ENCODE measurements at places on chromosomes 3 and 15.

- no peak for DNase-seq
Observed at GRCh38 chr15:39781147-39781966, 1.3 kb downstream of the FSIP1 start.

GRCh38 chr3:106007512-106007911, 138.7 kb upstream of the CBLB start:
- no peak for DNase-seq

GRCh38 chr3:36868614-36869436, 76.0 kb downstream of the TRANK1 start:
- DNase-seq: peak; percentile 19

- no peak for DNase-seq
Observed at GRCh38 chr3:169268286-169268776, 395.2 kb downstream of the MECOM start.

GRCh38 chr3:49610666-49611280, 56.5 kb downstream of the BSN start:
- no peak for DNase-seq

- no peak for DNase-seq
Observed at GRCh38 chr15:69668963-69669362, 216.3 kb downstream of the RPLP1 start.

- DNase-seq: no peak
Observed at GRCh38 chr3:144028798-144029411, 57.3 kb downstream of the DIPK2A start.

All from stimulated activated CD8-positive, alpha-beta memory T cell treated with anti-CD3 and anti-CD28 coated beads, Interleukin-2, amount 100 ng/mL, for 1 hour (primary cell).